Thymus (tissue), 14 donors: ENCODE measurements at places on chromosomes 2 and 18. TPM values are rescaled to one million over a fixed set of nuclear protein-coding genes. Genes with fewer than 3 reads are reported as not detected.

DNA sequence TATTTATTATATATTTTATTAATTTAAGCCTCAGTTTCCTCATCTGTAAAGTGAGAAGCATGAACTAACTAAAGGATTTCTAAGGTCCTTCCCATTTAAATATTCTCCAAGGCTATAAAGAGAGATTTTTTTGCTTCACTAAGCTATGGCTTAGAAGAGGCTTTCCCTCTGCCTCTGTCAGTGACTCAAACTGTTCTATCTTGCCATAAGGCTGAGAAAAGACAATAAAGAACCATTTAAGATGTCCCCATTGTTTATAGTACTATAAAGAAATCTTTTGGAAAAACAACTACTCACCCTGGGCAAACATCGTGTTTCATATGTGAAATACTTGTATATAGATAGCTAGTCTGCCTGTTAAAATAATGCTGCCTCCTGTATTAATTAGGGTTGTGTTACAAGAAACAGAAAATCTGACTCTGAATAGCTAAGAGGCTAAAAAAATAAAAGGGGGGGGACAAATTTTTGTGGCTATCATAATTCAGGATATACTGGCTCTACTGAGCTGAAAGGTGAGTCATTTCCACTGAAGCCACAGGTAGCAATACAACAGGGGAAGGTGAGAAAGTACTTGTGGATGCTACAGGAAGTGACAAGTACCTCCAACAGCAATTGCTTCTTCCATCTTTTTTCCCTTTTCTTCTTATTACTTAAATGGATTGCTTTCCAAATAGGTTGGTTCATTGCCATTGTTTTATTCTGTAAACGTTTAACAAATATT lies 25.4 kb downstream of the EPHA4 start:
- no peak overlapping the region for H3K27ac ChIP-seq
- H3K36me3 ChIP-seq: no peaks in the 10 kb centered on the region
- no peaks in the 10 kb centered on the region for H3K27me3 ChIP-seq
- no peaks in the 10 kb centered on the region for H3K4me1 ChIP-seq

CNTNAP5 gene
- 0.14 TPM for total RNA-seq

GNLY gene
- total RNA-seq: 1.7 TPM

DNA sequence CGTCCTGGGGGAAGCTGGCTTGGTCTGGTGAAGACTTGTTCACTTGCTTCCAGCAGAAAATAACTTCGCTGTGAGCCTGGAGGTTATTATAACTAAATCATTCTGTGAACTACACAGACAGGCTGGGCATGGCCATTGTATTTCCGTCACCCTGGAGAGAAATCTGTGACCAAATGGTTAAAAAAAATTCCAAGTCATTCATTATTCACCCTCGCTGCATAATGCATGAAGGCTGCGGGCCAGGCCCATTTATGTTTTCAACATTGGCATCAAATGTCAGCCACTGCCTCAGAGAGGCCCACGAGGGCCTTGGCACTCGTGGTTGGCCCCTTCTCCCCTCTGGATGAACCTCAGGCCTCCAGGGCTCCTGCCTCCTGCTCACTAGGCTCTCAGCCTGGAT lies 57.7 kb downstream of the RRM2 start:
- DNase-seq: no peak
- H3K27ac ChIP-seq: no peak overlapping the region
- no peak overlapping the region for H3K4me3 ChIP-seq
- no peaks in the 10 kb centered on the region for H3K4me1 ChIP-seq
- H3K27me3 ChIP-seq: no peaks in the 10 kb centered on the region

DNA sequence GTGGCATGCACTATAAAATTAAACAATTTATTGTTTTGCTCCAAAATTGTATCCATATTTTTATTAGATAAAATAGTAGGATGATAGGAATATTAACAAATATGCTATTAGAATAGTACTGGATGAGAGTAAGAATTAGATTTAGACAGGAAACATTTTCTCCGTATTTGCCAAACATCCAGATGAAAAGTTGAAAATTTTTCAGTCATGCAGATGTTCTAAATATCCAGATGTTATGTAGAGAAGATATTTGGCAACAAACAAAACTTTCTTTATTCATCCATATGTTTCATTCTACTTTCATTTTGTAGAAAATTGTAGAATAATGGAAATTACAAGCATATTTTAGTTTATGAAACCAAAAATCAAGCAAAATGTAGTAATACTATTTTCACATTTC lies 45.2 kb upstream of the NEUROD1 start:
- no peak overlapping the region for H3K27ac ChIP-seq
- no peaks in the 10 kb centered on the region for H3K27me3 ChIP-seq
- H3K4me3 ChIP-seq: no peak overlapping the region
- DNase-seq: no peak

DNA sequence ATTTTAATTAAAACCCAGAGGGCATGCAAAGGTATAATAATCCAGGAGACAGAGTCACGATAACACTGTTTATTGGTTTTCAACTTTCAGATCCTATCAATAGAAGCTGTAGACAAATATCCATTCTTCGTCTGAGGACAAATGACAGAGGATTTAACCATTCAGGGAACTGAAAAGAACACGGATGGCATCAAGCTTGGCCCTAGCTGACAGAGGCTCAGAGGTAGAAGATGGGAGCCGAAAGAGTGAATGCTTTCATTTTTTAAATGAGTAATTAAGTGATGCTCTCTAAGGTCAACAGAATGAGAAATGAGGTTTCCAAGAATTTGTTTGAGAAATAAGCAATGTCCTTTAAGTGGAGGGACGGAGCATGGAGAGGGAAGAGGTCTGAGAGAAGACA lies 62.1 kb downstream of the BCL2 start:
- no peak overlapping the region for H3K27ac ChIP-seq
- DNase-seq: no peak
- no peak overlapping the region for H3K4me3 ChIP-seq
- H3K27me3 ChIP-seq: no peaks in the 10 kb centered on the region
- peaks cover 10% of the 10 kb centered on the region for H3K4me1 ChIP-seq
- peaks cover 6% of the 10 kb centered on the region for H3K36me3 ChIP-seq

DNA sequence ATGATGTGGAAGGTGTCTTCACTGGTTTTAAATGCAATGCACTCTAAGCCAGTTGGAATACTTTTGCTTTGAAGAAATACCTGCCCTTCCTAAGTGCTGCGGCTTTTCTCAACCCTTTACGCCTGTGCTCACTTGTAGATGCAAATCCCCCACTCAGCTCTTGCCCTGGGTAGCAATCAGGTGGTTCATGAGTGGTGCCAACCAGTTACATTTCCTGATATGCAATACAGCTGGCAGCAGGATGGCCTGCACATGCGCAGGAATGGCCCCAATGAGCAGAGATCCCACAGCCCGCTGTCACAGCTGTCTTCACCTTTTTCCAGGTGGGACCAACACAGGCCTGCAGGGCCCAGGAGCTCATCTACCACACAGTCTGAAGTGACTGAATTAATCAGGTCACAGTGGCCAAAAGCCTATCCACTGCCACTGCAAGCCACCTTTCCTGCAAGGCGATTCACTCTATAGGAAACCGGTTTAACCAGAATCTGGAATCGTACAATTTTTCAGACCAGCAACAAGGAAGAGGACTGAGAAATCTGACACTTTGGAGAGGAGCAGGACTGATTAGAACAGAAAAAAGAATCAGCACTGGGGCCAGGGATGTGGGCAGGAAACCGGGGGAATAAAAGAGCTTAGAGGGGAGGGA lies 247.8 kb downstream of the MYT1L start:
- H3K27me3 ChIP-seq: no peaks in the 10 kb centered on the region
- no peak for DNase-seq
- H3K4me1 ChIP-seq: no peaks in the 10 kb centered on the region
- no peak overlapping the region for H3K27ac ChIP-seq

GRCh38 chr18:50797142-50797541 lies 22.7 kb downstream of the MRO start:
- no peaks in the 10 kb centered on the region for H3K27me3 ChIP-seq
- H3K36me3 ChIP-seq: no peaks in the 10 kb centered on the region
- H3K4me1 ChIP-seq: no peaks in the 10 kb centered on the region
- DNase-seq: no peak

DIS3L2 gene
- total RNA-seq: 21.6 TPM

ZNF521 gene
- 9.2 TPM for total RNA-seq

DNA sequence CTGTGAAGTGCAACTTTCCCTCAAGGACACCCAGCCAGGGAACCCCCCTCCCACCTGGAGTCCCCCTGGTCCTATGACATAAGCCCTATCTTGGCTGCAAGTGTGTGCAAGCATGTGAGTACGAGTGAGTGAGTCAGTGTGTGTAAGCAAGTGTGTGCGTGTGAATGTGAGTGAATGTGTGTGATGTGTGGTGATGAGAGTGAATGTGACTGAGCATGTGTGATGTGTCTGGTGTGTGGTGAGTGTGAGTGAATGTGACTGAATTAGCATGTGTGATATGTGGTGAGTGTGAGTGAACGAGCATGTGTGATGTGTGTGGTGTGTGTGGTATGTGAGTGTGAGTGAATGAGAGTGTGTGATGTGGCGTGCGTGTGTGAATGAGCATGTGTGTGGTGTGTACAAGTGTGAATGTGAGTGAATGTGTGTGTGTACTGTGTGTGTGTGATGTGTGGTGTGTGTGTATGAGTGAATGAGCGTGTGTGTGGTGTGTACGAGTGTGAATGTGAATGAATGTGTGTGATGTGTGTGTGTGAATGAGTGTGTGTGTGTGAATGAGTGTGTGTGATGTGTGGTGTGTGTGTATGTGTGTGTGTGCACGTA lies 68.8 kb upstream of the SMAD7 start:
- H3K27ac ChIP-seq: no peak overlapping the region
- H3K4me1 ChIP-seq: peaks cover 54% of the 10 kb centered on the region

GRCh38 chr18:26579941-26580618 lies 31.7 kb upstream of the KCTD1 start:
- no peak overlapping the region for H3K27ac ChIP-seq
- no peaks in the 10 kb centered on the region for H3K36me3 ChIP-seq
- H3K4me3 ChIP-seq: no peak overlapping the region
- H3K27me3 ChIP-seq: no peaks in the 10 kb centered on the region

GRCh38 chr2:73291093-73291460 lies 2.3 kb downstream of the EGR4 start:
- DNase-seq: peak; percentile 52
- H3K27ac ChIP-seq: no peak overlapping the region
- no peaks in the 10 kb centered on the region for H3K36me3 ChIP-seq
- H3K27me3 ChIP-seq: peaks cover 50% of the 10 kb centered on the region
- peak overlapping the region; percentile 32 for H3K4me3 ChIP-seq
- peaks cover 10% of the 10 kb centered on the region for H3K4me1 ChIP-seq

DNA sequence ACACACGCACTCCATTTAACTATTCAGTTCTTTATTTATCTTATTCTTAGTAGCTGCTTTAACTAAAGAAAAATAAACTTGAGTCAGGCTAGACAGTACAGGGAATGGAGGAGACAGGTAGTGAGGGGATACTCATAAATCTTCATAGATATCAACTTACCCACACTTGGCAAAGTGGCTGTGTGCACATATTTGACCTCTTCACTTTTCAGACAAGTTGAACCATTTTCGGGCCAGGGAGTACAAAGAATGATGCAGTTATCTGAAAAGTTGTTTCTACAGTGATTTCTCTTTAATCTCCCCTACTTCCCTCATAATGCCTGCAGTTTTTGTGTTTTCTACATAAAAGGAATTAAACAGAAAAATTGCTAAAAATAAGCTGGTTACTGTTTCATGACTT lies 307.5 kb downstream of the GULP1 start:
- DNase-seq: no peak
- no peaks in the 10 kb centered on the region for H3K27me3 ChIP-seq
- no peak overlapping the region for H3K27ac ChIP-seq
- H3K4me3 ChIP-seq: no peak overlapping the region
- H3K36me3 ChIP-seq: no peaks in the 10 kb centered on the region

DNA sequence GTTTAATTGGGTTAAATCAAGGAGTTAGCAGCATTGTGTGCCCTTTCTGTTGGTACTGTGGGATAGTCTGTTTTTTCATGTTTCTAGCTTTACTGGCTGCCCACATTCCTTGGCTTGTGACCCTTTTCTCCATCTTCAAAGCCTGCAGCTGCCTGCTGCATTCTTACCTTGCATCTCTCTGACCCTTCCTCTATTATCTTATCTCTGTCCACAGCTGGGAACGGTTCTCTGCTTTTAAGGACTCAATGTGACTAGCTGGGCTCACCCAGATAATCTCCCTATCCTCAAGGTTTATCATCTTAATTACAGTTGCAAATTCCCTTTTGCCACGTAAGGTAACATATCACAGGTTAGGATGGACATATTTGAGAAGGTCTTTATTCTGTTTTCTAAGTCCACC lies 199.7 kb downstream of the KCNS3 start:
- DNase-seq: no peak
- H3K36me3 ChIP-seq: no peaks in the 10 kb centered on the region
- no peaks in the 10 kb centered on the region for H3K27me3 ChIP-seq
- H3K27ac ChIP-seq: no peak overlapping the region
- no peak overlapping the region for H3K4me3 ChIP-seq

SPHKAP gene
- total RNA-seq: 1.4 TPM

DNA sequence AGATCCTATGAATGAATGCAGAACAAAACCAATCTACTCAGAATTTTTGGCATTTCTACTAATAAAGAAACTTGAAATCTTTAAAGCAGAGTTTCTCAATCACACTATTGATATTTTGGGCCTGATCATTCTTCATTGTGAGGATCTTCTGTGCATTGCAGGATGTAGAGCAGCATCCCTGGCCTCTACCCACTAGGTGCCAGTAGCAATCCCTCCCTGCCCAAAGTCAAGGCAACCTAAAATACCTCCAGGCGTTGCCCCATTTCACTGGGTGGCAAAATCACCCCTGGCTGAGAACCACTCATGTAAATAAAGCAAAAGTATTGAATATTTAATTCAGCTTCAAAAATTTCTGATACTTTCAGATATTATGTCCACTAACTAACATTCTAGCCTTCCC lies 213.0 kb downstream of the SP3 start:
- no peaks in the 10 kb centered on the region for H3K4me1 ChIP-seq
- peaks cover 22% of the 10 kb centered on the region for H3K27me3 ChIP-seq
- H3K36me3 ChIP-seq: no peaks in the 10 kb centered on the region

DNA sequence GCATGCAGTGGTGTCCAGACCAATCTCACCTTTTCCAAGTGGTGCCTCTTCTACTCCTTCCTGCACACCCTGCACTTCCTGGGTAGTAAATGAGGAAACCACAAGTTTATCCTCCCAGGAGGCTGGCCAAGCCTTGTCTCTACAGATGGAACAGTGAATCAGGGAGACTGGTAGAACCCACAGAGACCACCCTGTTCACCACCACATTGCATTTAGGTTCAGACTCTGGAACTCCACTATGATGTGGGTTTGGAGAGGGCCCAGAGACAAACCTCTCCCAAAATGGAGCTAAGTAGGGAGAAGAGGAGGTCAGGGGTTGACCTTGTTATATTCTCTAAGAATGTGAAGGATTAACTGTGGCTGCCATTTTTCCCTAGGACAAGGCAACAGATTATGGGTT lies 102.8 kb upstream of the FZD7 start:
- H3K27me3 ChIP-seq: no peaks in the 10 kb centered on the region
- no peak overlapping the region for H3K27ac ChIP-seq
- H3K4me1 ChIP-seq: no peaks in the 10 kb centered on the region
- H3K36me3 ChIP-seq: no peaks in the 10 kb centered on the region

OTOF gene
- total RNA-seq: 0.42 TPM
